ENCODE measurements at places on chromosomes 16 and 17.

DNA sequence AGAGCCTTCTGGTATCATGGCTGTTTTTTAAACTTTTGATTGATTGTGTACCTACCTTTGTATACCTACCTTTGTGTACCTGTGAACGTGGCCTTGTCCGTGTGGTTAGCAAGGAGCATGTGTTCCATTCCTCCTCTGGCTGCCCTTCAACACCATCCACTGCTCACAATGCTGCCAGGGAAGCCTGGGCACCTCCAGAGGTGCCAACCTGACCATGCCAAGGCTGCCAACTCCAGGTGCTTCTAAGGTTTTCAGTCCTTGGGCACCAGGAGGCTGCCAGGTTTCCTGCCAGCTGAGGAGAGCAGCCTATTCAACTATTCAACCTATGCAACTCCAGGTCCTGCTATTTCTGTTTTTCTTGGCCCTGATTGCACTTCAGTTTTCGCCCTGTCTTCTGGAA is 17.6 kb upstream of the ARL4D start:
- no peak for DNase-seq

DNA sequence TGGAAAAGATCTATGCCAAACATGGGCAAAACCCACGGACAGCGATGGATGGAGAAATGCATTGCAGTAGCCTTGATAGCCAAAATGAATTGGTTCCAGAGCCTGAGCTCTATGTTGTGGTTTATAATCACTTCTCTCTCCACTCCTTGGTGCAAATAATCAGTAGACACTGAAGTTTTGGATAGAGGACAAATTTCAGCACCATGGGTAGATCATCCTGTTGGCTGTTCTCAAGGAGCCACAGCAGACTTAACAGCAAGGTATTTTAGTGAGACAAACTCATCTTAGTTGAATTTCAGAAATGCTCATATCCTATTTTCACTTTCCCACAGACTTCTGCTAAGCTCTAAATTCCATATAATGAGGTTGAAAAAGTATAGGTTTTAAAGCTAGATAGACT is 88.3 kb upstream of the CCL1 start:
- no peak for DNase-seq

- no peak for DNase-seq
Measured at GRCh38 chr16:74732707-74733350, 32.2 kb upstream of the MLKL start.

DNA sequence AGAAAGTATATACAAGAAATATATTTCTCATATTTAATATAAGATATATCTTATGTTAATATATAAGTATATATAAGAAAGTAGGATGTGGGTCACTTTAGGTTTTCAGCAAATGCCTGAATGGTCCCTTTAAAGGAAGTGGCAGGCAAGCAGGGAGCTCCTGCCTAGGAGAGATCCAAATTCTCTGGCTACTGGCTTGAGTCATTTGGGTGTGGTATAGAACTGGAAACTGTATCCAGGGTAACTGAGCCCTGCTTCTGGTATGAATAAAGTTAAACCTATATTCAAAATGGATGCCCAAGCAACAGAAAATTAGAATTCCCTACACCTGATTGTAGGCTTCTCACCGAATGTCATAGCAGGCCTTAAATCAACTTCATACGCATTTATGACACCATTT is 144.4 kb downstream of the ZNF18 start:
- DNase-seq: peak; percentile 13

DNA sequence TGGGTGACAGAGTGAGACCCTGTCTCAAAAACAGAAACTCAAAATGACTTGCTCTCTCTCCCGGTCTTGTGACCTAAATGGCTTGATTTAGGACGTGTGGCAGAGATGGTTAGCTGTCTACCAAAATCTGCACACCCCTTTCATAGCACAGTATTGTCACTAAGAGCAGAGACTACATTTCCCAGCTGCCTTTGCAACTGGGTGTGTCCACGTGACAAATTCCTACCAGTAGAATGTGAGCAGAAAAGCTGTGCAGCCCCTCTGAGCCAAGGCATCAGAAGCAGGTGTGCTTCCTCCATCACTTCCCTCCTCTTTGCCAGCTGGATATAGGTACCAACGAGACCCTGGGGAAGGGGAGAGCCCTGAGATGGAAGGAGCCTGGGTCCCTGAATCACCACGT is 25.5 kb downstream of the GPR142 start:
- no peak for DNase-seq

- DNase-seq: no peak
Measured at GRCh38 chr16:19131825-19132218, 18.1 kb downstream of the ITPRIPL2 start.

GRCh38 chr17:58487589-58488427 is at the start of gene HSF5:
Gene HSF5, minus strand, starts transcription at chr17:58488408. Its CDS starts 134 bp downstream, at chr17:58488274.
- no peak for DNase-seq
